ENCODE measurements at places on chromosomes 6 and 20. TPM values are rescaled to one million over a fixed set of nuclear protein-coding genes. Genes with fewer than 3 reads are reported as not detected.
A peak's percentile ranks its signal among the peaks of the same experiment; 100 is the strongest.

DNA sequence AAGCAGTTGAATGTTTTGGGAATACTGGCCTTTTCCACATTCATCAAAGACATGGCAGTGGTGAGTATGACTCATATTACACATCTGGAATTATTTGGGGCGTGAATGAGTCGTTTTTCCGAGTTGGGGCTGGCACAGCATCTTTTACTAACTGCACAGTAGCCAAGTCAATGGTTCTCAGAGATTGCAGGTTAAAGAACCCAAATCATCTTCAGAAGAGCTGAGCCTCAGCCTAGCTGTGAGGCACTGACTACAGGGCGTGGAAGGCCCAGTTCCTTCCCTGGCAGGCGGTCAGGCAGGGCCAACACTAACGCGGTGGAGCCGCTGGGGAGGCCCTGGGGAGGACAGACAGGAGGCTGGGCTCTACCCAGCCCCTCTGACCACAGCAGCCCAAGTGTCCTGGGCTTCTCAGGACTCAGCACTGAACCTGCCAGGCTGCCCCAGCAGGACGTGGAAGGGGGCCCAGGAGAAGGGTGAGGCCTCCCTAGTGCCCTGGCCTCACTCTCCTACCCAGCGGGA is 20.1 kb upstream of the HELZ2 start:
- DNase-seq, result peak; percentile 53

DNA sequence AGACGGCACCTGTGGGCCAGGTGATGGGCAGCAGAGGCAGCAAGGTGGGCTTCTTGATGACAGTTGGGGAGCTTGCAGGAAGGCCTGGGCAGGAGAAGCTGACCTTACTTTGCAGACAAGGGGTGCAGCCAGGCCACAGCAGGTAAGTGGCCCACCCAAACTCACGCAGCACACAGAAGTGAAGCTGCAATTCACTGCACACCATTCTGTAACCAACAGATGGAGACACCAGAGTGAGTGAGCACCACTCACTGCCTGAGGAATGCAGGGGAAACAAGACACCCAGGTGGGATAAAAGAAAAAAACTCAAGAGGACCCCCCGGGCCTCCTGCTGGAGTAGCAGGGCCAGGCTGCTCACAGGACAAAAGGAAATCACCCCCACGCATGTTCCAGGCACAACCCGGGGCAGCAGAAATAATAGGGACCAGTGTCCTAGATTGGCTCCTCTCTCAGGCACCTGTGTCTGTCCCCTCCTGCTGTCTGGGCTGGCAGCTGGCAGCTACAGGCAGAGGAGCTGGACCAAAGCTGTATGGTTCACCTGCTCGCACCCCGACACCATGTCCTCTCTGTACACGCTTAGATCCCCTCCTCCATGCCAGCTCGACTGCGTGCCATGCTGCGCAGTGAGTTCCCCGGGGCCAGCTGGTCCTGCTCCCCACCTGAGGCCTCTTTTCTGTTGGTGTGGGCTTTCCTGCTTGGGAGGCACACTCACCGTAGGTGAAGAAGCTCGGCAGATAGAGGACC is 4.9 kb downstream of the MTCH1 start:
- DNase-seq, result no peak

- peak; percentile 24 for DNase-seq
Measured at GRCh38 chr6:72464246-72464645, 157.6 kb upstream of the KCNQ5 start.

DNA sequence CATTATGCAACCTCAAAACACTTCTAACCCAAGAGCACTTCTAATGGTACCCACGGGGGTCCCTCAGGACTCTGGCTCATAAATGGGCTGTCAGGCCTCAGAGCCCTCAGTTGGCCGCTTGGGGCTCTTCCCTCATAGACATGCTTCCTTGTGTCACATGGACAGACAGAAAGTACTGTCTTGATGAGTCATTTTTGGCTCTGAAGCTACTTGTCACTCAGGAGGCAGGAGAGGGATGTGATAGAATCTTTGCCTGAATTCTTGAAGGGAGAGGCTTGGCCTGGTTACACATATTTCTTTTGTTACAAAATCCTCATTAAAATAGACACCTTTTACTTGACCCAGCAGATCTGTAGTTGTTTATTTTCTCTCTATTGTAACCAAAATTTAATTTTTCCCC is 15.1 kb upstream of the EDN1 start:
- DNase-seq, result no peak

- DNase-seq, result no peak
Measured at GRCh38 chr6:71727632-71728294, 158.6 kb upstream of the RIMS1 start.

- peak; percentile 25 for DNase-seq
Measured at GRCh38 chr20:44720621-44720996, 5.4 kb downstream of the CCN5 start.

- DNase-seq, result no peak
Measured at GRCh38 chr6:119669221-119669620, 319.7 kb upstream of the MAN1A1 start.

SEMG1 gene
- not detected for polyA plus RNA-seq

UBE3D gene
- polyA plus RNA-seq, result 3.2 TPM
